Activated CD4-positive, alpha-beta T cell treated with anti-CD3 and anti-CD28 coated beads for 36 hours (primary cell): ENCODE measurements at places on chromosomes 7 and 10.
A peak's percentile ranks its signal among the peaks of the same experiment; 100 is the strongest.

DNA sequence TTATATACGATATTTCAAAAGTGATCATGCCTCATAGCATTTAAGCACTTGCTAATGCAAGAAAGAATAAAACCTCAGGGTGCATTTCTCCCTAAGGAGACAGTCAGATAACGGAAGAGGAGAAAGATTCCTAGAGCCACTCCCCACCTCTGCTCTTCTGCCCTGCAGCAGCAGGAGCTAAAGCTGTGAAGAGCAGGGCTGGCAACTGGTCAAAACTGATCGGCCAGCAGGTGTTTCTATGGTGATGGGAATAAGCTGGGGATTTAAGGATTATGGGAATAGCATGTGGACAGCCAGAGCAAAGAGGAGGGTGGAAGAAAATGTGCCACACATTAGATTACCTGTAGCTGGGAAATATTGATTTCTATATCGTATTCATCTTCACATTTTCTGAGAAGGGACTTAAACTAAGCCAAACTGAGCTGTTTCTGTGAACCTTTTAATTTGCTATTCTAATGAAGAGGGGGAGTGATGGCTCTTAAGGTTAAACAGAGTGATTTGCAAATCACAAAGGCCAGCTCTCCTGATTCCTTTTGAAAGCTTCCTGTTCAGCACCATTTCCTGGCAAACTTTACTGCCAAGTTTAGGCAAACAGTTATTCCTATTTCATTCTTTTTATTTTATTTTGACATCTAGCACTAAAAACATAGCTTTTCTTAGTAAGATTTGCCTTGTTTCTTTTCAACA lies 268.9 kb upstream of the PFKP start:
- no peaks in the 10 kb centered on the region for H3K4me1 ChIP-seq
- no peak overlapping the region for H3K27ac ChIP-seq
- no peak overlapping the region for H3K4me3 ChIP-seq
- no peak for DNase-seq
- H3K27me3 ChIP-seq, result peaks cover 17% of the 10 kb centered on the region

GRCh38 chr7:47180516-47180826 lies 401.4 kb downstream of the TNS3 start:
- no peak for DNase-seq
- H3K4me1 ChIP-seq, result no peaks in the 10 kb centered on the region
- peaks cover 5% of the 10 kb centered on the region for H3K27me3 ChIP-seq
- H3K36me3 ChIP-seq, result no peaks in the 10 kb centered on the region
- H3K4me3 ChIP-seq, result no peak overlapping the region
- no peak overlapping the region for H3K27ac ChIP-seq

GRCh38 chr7:31284106-31284505 lies 56.4 kb downstream of the NEUROD6 start:
- H3K27me3 ChIP-seq, result no peaks in the 10 kb centered on the region
- no peak overlapping the region for H3K4me3 ChIP-seq
- H3K27ac ChIP-seq, result no peak overlapping the region
- no peaks in the 10 kb centered on the region for H3K36me3 ChIP-seq

- H3K4me1 ChIP-seq, result peaks cover 21% of the 10 kb centered on the region
- no peaks in the 10 kb centered on the region for H3K27me3 ChIP-seq
- no peak for DNase-seq
- peaks cover 5% of the 10 kb centered on the region for H3K36me3 ChIP-seq
Measured at GRCh38 chr10:12400266-12400931, 51.1 kb downstream of the CAMK1D start.

DNA sequence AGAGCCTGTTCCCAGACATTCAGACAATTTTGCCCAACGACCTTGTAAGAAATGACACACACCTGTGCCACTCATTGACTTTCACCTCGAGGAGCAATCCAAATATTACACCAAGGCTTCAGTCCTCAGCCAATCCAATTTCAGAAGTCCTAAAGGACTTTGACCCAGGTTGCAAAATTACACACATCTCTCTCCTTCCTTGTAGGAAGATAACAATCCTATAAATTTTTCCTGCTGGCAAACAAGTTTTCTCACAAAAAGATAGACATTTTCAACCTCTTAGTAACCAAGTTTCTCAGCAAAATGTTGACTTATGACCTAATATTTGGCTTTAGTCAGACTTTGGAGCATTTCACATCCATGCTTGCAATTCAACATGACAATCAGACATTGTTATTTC lies 745.0 kb downstream of the GRID1 start:
- H3K36me3 ChIP-seq, result no peaks in the 10 kb centered on the region
- peaks cover under 1% of the 10 kb centered on the region for H3K4me1 ChIP-seq
- DNase-seq, result no peak

- peaks cover 8% of the 10 kb centered on the region for H3K4me1 ChIP-seq
- H3K27me3 ChIP-seq, result no peaks in the 10 kb centered on the region
- H3K36me3 ChIP-seq, result no peaks in the 10 kb centered on the region
- H3K27ac ChIP-seq, result no peak overlapping the region
- no peak overlapping the region for H3K4me3 ChIP-seq
Measured at GRCh38 chr10:73964743-73965142, 33.2 kb upstream of the VCL start.

GRCh38 chr10:100927266-100927665 lies 14.5 kb downstream of the SLF2 start:
- no peak for DNase-seq
- H3K36me3 ChIP-seq, result peaks cover 49% of the 10 kb centered on the region
- no peak overlapping the region for H3K4me3 ChIP-seq
- H3K27ac ChIP-seq, result no peak overlapping the region

- no peak overlapping the region for H3K27ac ChIP-seq
- H3K27me3 ChIP-seq, result peaks cover 16% of the 10 kb centered on the region
- no peaks in the 10 kb centered on the region for H3K4me1 ChIP-seq
- H3K36me3 ChIP-seq, result no peaks in the 10 kb centered on the region
Measured at GRCh38 chr7:137670222-137671064, 176.3 kb downstream of the DGKI start.

GRCh38 chr7:121525155-121525819 lies 129.2 kb upstream of the FAM3C start:
- no peak overlapping the region for H3K27ac ChIP-seq
- DNase-seq, result no peak
- peaks cover 8% of the 10 kb centered on the region for H3K4me1 ChIP-seq
- H3K27me3 ChIP-seq, result peaks cover 13% of the 10 kb centered on the region
- H3K4me3 ChIP-seq, result no peak overlapping the region

- no peaks in the 10 kb centered on the region for H3K4me1 ChIP-seq
- no peak for DNase-seq
- H3K27me3 ChIP-seq, result peaks cover 12% of the 10 kb centered on the region
- no peaks in the 10 kb centered on the region for H3K36me3 ChIP-seq
- no peak overlapping the region for H3K4me3 ChIP-seq
Measured at GRCh38 chr7:41744161-41744560, 41.3 kb upstream of the INHBA start.

GRCh38 chr10:11424456-11425295 lies 186.8 kb downstream of the USP6NL start:
- H3K4me1 ChIP-seq, result peaks cover 12% of the 10 kb centered on the region
- H3K27ac ChIP-seq, result no peak overlapping the region
- H3K4me3 ChIP-seq, result no peak overlapping the region
- no peak for DNase-seq
- H3K27me3 ChIP-seq, result no peaks in the 10 kb centered on the region

DNA sequence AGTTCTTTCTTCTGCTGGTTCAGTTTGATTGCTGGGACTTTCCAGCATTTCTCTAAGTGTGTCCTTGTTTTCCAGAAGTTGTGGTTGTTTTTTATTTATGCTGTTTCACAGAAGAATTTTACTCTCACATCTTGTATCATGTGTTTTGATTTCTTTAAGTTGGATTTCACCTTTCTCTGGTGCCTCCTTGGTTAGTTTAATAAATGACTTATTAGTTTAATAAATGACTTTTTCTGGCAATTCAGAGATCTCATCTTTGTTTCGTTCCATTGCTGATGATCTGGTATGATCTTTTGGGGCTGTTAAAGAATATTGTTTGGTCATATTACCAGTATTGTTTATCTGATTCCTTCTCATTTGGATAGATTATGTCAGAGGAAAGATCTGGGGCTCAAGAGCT lies 59.8 kb upstream of the CYP2C9 start:
- no peaks in the 10 kb centered on the region for H3K36me3 ChIP-seq
- H3K27me3 ChIP-seq, result no peaks in the 10 kb centered on the region
- no peaks in the 10 kb centered on the region for H3K4me1 ChIP-seq
- no peak overlapping the region for H3K4me3 ChIP-seq
- H3K27ac ChIP-seq, result no peak overlapping the region

DNA sequence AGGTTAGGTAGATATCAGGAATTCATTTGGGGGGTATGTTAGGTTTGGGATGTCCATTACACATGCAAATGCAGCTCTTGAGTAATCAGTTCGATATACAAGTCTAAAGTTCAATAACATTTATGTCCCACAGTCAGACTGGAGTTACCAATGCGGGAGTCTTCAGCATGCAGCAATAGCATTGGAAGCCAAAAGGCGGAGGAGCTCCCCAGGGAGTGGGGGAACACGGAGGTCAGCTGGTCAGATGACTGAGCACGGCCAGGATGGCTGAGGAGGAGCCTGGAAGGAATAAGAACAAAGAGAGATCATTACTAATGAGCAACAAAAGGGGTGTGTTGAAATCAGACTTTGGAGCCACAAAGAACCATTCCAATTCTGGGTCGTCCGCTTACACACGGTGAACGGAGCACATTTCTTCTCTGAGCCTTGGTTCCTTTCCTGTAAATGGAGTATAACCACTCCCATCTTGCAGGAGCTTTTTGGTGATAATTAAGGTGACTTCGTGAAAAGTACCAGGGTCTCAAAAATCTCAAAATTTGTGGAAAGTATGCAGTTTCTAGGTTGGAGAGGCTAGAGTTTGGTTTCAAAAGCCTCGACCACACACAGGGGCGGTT lies 478 bp upstream of the ZNF22 start:
- H3K36me3 ChIP-seq, result peaks cover 38% of the 10 kb centered on the region
- peaks cover 30% of the 10 kb centered on the region for H3K4me1 ChIP-seq
- H3K27me3 ChIP-seq, result no peaks in the 10 kb centered on the region
- peak overlapping the region; percentile 84 for H3K4me3 ChIP-seq

GRCh38 chr10:93406364-93407145 lies 75.6 kb downstream of the MYOF start:
- H3K27ac ChIP-seq, result no peak overlapping the region
- no peak overlapping the region for H3K4me3 ChIP-seq
- peaks cover 26% of the 10 kb centered on the region for H3K36me3 ChIP-seq
- H3K27me3 ChIP-seq, result no peaks in the 10 kb centered on the region
- H3K4me1 ChIP-seq, result peaks cover 34% of the 10 kb centered on the region
